ENCODE measurements at places on chromosomes 6 and 20.

DNA sequence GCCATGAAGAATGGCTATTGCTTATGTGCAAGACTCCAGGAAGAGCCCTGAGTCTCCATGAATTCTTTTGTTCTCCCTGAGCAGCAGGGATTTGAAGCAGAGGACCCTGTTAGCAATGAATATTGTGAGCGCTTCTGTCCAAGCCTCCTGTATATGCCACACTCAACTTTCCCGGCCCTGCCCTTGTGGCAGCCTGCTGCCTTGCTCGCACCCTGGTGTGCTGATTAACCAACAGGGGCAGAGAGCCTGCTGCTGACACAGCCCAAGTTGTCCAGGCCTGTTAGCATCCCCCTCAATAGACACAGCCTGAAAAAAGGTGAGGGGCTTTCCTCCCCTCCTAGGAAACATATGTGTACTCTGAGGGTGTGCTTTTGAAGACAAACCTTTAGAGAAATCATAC lies 131.4 kb downstream of the BMP2 start:
- no peak for DNase-seq

- DNase-seq: no peak
These were observed 140.7 kb upstream of the STXBP5 start for GRCh38 chr6:147063469-147064031.

DNA sequence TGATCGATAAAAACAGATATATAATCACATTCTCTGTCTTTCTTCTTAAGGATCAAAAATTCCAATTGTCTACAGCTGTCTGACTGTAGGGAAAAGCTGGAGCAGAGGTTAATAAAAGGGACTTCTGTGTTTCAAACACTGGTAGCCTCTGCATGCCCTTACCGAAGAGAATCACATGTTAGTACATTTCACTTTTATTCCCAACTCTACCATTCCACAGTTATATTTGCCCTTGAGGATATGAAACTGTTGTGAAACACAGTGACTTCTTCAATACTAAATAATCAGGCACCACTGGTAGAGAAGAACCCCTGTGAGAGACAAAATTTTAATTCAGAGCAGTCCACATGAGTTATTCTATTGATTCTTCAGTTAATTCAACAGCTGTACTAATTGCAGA lies 1187.3 kb upstream of the CITED2 start:
- no peak for DNase-seq

DNA sequence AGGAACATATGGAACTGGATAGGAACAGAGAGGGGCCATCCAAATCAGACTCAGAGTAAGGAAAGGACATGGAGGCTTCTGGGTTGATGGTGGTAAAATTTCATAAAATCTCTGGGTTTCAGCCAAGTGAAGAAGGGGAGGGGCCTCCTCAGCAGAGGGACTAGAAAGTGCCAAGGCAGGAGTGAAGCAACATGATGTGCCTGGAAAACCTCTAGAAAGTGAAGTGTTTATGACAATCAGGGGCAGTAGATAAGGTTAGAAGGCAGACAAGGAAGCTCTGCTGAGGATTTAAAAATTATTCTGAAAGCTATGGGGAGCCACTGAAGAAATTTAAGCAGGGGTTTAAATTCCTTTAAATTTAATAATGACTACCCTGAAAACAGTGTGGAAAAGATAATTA lies 126.0 kb upstream of the TENT5A start:
- no peak for DNase-seq

GRCh38 chr6:128738112-128738511 lies 144.8 kb upstream of the LAMA2 start:
- no peak for DNase-seq

- DNase-seq: no peak
These were observed 22.1 kb upstream of the FKBP1A start for GRCh38 chr20:1414982-1415381.

- no peak for DNase-seq
These were observed 31.9 kb downstream of the WDR27 start for GRCh38 chr6:169669889-169670288.

Measured in activated gamma-delta T cell treated with Interleukin-2 at 50 U/mL for 16 hours (primary cell).